ENCODE measurements at places on chromosomes 5 and 9.

DNA sequence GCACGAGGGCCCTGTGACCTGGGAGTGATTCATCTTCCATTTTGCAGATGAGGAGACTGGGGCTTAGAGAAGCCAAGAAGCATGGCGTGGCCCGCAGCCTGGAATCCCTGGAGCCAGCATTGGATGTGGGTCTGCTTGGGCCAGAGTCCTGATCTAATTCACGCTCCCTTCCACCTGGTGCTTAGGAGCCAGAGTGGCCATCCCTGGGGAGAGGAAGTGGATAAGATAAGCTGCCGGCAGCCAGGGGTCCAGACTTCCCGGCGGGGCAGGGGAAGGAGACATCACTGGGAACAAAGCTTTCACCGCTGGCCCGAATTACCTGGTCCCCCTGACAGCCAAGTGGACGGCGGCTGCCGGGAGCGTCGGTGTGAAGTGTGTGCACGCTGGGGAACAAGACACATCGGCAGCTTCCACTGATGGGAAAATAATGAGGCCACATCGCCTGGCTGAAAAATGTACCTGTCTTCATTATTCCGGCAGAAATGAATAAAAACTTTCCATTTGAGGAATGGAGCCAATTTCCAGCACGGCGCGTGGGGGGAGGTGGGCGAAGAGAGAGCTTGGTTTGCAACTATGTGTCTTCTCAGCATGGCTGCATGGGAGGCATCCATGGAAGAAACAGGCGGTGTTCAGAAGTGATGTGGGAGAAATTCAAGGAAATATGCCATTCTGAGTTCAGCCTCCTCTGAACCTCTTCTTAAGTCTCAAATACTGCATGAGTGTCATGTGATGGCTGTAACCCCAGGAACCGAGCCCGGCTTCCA, 78.5 kb downstream of the OLFM1 start:
- DNase-seq = no peak

DNA sequence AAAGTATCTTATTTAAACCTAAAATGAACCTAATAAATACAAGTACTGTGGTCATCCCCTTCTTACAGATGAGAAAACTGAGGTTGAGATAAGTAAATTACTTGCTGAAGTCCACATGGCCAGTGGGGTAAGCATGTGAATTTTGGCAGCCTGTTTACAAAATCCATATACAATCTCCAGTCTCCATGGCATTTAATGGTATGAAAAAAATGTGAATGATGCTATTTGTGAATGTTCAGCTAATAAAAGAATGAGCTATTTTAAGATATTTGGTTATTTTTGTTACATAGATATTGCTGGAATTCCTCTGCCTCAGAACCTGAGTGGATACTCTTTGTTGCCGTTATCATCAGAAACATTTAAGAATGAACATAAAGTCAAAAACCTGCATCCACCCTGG, 19.3 kb upstream of the GPR150 start:
- DNase-seq = no peak

- no peak for DNase-seq
These were observed 11.5 kb downstream of the CCDC69 start for GRCh38 chr5:151212406-151212798.

- DNase-seq = no peak
These were observed 245.4 kb downstream of the MPDZ start for GRCh38 chr9:13033959-13034693.

- DNase-seq = no peak
These were observed 69.4 kb downstream of the TRPC7 start for GRCh38 chr5:136295914-136296313.

Data from stimulated activated CD8-positive, alpha-beta memory T cell treated with anti-CD3 and anti-CD28 coated beads, Interleukin-15, amount 100 ng/mL, for 48 hours (primary cell).